ENCODE measurements at places on chromosomes 5 and 9.
A peak's percentile ranks its signal among the peaks of the same experiment; 100 is the strongest.

DNA sequence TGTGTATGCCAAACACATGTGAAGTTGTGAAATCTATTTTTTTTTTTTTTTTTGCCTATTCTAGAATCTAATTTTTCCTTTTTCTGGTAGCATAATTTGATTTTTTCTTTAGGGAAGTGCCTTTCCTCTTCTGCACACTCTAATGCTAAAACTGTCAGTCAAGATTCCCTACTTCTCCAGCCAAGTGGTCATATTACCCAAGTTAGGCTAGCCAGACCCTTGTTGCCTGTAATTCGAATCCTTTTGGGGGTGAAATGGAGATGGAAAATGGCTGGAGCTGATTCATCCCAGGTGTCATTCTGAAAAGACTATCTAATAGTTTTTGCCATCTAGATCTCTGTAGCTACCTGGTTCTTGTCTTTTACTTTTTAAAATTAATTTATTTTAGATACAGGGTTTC is 24.8 kb upstream of the UBAP1 start:
- no peak for DNase-seq

DNA sequence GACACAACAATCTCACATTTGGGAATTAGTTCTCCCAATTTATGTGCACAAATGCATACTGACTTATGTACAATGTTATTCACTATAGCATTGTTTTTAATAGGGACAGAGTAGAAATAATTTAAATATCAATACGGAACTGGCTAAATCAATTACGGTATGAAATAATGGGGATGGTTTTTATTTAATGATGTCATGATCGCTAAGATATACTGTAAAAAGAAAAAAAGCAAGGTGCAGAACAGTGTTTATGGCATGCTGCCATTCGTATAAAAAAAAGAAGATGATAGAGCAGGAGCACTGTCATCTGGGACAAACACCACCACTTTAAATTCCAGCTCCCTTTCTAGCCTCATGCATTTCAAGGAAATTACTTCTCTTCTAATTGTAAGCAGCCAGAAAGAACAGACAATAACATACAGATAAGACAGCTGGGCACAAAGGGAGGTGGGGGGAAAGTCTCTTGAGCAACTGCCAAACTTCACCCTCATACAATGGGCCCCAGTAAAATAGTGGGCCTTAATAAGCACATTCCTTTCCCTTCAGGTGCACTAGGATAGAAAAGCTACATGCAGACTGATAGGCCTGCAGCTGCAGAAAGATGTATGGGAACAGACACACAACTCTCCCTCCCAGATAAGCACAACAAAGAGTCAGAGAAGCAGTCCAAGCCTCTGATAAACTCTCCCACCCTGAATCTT is 8.4 kb downstream of the SREK1IP1 start:
- no peak for DNase-seq

DNA sequence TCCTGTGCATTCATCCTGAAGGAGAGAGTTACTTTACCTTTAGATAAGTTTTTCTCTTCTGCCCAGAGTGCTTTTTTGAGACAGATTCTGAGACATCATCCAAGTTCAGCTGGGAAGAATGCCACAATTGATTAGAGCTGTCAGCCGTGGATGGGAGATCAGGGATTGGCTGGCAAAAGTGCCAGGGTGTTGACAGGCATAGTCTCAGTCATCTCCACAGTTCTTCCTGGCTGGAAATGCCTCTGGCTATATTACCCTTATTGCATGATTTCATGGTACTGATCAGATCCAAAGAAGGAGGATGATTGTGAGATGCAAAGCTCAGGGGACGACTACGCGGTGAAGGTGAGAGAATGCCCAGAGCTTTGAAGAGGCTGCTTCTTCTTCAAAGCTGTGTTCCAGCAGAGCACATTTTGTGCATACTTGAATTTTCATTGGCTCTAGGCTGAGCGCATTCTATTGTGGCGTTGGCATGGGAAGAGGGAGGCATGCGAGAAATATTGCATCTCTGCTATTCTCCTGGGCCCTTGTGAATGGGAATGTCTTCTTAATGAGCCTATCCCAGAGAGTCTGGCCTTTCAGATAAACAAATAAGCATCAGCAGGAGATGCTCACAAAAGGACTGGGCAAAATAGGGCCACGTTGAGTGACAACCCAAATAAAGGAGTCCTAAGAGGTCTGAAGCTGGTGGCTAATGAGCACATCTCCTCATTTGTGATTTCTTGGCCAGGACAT is 82.1 kb downstream of the GRIA1 start:
- DNase-seq, result peak; percentile 45

DNA sequence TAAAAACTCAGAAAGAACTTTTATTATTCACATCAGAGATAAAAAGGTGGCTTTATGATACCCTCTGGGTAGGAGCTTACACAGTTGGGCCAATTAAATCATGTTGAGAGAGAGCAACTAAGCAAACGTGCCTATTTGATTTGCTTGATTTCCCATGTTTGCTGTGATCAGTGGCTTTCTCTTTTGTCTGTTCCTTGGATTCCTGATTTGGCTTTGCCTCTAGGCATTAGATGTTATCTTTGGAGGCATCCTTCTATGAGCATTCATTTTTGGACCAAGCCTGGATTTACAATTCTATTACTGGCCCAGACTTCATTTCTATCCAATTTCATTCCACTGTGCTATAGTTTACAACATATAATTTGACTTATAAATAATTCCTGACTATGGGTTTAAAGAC is 35.9 kb downstream of the VCAN start:
- DNase-seq, result no peak

- no peak for DNase-seq
Measured at GRCh38 chr9:36543916-36544315, 28.8 kb upstream of the MELK start.

DNA sequence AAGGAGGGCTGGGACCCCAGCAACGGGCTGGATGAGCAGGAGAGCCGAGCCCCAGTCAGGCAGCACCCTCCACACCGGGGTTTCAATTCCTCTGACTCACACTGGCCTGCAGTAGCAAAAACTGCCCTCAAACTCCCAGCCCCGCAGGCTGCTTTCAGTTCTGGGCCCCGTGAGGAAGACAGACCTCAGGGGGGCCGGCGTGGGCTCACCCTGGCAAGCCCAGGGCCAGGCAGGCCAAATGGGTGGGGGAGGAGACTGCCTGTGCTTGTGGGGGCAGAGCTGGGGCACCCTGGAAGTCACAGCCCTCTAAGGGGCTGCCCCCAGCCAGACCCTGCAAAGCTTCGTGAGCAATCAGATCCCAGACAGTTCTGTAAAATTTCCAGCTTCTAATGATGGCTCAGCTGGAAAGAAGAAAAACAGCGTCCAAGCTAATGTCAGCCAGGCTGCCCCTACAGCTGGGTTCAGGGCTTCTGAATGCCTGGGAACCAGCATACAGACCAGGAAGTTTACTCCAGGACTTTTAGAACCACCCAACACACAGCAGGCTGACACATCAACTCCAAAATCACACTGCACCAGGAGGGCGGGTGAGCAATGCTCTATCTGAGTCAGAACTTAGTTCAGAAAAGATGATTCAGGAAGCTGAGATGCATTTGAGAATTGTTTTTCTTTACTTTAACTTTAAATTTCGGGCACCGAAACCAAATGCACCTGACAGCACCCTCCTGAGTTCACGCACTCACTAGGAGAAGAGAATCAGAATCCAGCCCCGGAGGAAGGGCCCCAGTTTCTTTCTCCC is 34.7 kb downstream of the LPCAT1 start:
- no peak for DNase-seq

- DNase-seq, result no peak
Measured at GRCh38 chr5:121246971-121247370, 604.7 kb upstream of the FTMT start.

GRCh38 chr5:9544502-9545135 is 1.3 kb downstream of the SEMA5A start:
- DNase-seq, result no peak

GRCh38 chr5:36755342-36755741 is 121.2 kb upstream of the NIPBL start:
- no peak for DNase-seq

- DNase-seq, result no peak
Measured at GRCh38 chr5:131671409-131671808, 36.4 kb upstream of the RAPGEF6 start.

DNA sequence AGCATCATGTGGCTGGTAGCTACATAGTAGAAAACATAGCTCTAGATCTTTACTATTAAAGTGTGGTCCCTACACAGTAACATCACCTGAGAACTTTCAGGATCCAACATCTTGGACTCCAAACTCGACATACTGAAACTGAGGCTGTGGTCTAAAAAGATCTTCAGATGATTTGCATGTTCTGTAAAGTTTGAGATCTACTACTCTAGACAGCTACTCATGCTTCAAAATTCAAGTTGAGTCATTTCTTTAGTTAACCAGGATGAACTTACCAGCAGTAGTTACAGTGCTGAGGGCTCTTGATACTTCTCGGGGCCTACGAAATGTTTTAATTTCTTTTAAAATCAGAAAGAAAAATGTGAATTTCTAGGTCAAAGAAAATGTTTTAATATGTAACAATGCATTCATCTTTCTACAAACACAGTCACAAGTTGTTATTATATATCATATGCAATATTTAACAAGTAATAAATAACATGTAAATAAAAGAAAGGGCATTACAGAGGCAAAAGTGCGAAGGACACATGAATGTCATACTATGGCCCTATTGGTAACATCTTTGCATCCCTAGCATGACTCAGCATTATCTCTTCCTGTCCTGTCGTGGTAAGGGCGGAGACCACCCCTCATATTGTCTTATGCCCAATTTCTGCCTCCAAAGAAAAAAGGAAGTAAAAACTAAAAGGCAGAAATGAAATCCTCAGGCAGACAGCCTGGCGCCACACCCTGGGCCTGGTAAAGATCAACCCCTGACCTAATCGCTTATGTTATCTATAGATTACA is 563.9 kb upstream of the TLE4 start:
- no peak for DNase-seq

- no peak for DNase-seq
Measured at GRCh38 chr9:77938163-77938562, 93.4 kb downstream of the GNAQ start.

DNA sequence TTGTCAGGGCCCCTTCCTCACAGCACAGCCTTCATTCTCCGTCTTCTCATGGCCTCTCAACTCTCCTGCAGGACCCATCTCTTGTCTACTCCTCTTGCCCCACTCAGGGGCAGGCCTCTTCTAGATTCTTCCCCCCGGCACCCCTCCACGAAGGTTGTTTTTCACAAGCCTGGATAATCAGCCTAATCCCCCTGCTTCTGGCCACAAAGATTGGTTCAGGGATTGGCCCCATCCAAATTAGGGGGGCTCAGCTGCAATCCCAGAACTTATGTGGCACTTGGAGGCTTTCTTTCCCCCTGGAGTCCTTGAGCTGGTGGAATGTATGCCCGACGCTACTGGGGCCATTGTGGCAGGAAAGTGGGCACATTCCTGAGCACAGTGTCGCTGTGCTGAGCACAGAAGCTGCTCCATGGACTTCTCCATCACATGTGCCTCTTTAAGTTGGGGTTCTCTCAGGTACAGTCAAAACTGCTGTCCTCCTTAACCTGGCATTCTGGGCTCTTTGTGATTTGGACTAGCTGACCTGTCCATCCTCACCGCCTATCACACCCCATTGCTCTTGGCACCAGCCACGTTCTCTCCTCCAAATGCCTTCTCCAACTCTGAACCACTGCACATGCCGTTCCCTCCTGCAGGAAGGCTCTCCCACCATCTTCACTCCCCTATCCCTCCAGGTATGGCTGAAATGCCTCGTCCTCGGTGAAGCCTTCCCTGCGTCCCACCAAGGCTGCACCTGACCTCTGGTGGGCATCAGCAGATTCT is 66.8 kb upstream of the RNF130 start:
- DNase-seq, result no peak

DNA sequence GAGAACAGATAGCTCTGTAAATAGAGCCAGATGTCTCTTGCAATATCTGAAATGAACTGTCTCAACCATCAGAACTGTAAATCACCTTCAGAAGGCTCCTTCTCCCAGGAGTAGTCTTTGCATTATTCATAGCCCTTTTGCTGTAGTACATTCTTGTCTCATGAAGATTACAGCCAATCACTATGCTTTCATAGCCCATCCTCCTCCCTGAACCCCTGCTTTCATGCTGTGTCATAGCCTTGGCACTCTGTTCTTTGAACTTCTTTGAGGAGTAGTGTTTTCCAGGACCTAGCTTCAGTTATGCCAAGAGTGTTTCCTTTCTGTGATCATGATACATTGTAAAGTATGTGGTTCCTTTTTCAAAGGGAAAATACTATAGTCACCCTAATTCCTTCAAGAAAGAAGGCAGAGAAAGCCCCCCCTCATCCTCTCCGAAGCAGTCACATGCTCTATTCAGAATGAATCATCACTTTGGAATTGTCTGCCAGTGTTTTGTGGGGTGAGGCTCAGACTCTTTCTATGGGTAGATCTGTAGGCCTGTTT is 61.1 kb downstream of the GRIA1 start:
- DNase-seq, result no peak

- DNase-seq, result no peak
Measured at GRCh38 chr5:77599679-77600078, 38.8 kb downstream of the OTP start.

GRCh38 chr9:114696814-114697544 is 15.0 kb upstream of the TEX48 start:
- DNase-seq, result no peak

DNA sequence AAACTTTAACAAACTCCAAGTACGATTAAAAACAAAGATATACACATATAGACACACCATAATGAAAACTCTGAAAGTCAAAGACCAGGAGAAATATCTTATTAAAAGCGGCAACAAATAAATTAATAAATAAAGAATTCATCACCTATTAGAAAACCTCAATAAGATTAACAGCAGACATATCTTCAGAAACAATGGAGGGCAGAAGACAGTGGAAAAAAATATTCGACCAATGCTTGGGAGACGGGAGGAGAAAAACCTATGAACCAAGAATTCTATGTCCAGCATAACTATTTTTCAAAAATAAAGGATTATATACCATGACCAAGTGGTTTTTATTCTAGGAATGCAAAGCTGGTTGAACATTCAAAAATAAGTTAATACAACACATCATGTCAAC is 578.6 kb upstream of the CCNG1 start:
- DNase-seq, result no peak

GRCh38 chr9:107645464-107645833 is 155.9 kb upstream of the KLF4 start:
- no peak for DNase-seq

DNA sequence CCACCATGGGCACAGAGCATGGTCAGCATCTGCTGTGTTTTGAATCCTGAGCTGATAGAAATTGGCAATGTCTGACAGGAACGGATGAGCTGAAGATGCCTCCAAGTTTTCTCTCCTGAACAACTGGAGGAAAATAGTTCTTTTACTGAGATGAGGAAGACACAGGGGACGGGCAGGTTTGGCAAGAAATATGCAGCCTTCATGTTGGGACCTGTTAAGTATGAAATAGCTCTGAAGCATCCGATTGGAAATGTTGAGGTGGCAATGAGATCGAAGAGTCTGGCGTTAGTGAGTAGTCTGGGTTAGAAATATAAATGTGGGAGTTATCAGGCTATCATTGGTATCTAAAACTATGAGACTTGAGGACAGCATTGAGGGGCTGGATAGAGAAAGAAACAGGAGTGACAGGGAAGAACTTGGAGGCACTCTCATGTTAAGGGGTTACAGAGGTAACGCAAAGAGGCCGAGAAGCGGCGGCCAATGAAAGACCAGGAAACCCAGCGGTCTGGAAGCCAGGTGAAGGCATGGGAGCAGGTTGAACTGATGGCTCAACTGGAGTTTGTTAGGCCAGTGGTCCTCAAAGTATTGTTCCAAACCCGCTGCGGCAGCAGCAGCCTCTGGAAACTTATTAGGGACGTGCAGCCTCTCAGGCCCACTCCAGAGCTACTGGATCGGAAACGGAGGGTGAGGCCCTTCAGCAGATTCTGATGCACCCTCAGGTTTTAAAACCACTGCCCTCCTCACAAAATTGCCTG is 1.0 kb upstream of the MAMDC2 start:
- DNase-seq, result no peak
